ENCODE measurements at places on chromosomes 3 and 15. TPM values are rescaled to one million over a fixed set of nuclear protein-coding genes. Genes with fewer than 3 reads are reported as not detected.

GOLGA6L4 gene
- 1.6 TPM for total RNA-seq

GRCh38 chr15:66720206-66721010 is 18.4 kb downstream of the SMAD6 start:
- H3K4me1 ChIP-seq = peaks cover 1% of the 10 kb centered on the region
- H3K36me3 ChIP-seq = no peaks in the 10 kb centered on the region
- no peaks in the 10 kb centered on the region for H3K27me3 ChIP-seq

- H3K36me3 ChIP-seq = no peaks in the 10 kb centered on the region
- no peaks in the 10 kb centered on the region for H3K27me3 ChIP-seq
- no peak for DNase-seq
- no peak overlapping the region for H3K4me3 ChIP-seq
- no peak overlapping the region for H3K27ac ChIP-seq
Observed at GRCh38 chr15:101039461-101039860, 120.3 kb downstream of the LRRK1 start.

DNA sequence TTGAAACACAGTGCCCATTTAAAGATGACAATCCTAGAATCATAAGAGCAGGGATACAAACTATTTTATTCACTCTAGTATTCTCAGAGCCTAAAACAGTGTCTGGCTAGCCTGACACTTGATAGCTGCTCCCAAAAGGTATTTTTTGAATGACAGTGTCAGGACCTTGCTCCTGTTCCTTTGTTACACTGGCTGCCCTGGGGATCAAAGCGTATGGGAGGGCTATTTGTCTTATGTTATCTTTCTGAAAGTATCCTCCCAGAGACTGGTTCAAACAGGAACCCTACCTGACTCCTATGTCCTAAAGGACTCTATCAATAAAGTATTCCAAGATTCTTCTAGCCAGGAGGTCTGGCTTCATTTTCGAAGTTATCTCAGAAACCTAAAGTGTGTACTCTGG is 621.4 kb downstream of the FHIT start:
- no peak overlapping the region for H3K27ac ChIP-seq
- no peaks in the 10 kb centered on the region for H3K4me1 ChIP-seq
- H3K36me3 ChIP-seq = no peaks in the 10 kb centered on the region
- DNase-seq = no peak
- H3K27me3 ChIP-seq = no peaks in the 10 kb centered on the region

GRCh38 chr3:9503283-9503682 is 50.3 kb downstream of the LHFPL4 start:
- H3K27me3 ChIP-seq = no peaks in the 10 kb centered on the region
- H3K4me1 ChIP-seq = no peaks in the 10 kb centered on the region
- no peak for DNase-seq
- H3K27ac ChIP-seq = no peak overlapping the region
- H3K36me3 ChIP-seq = no peaks in the 10 kb centered on the region

- peak overlapping the region; percentile 26 for H3K27ac ChIP-seq
- H3K27me3 ChIP-seq = no peaks in the 10 kb centered on the region
- peaks cover 58% of the 10 kb centered on the region for H3K4me1 ChIP-seq
- H3K4me3 ChIP-seq = no peak overlapping the region
- no peaks in the 10 kb centered on the region for H3K36me3 ChIP-seq
- no peak for DNase-seq
Observed at GRCh38 chr15:78207110-78207458, 27.3 kb downstream of the ACSBG1 start.

- DNase-seq = no peak
- H3K4me1 ChIP-seq = no peaks in the 10 kb centered on the region
- H3K27ac ChIP-seq = no peak overlapping the region
- H3K36me3 ChIP-seq = peaks cover 7% of the 10 kb centered on the region
- no peak overlapping the region for H3K4me3 ChIP-seq
Observed at GRCh38 chr15:42314818-42315217, 41.6 kb upstream of the TMEM87A start.

GRCh38 chr3:126872701-126873342 is 110.1 kb upstream of the PLXNA1 start:
- H3K27ac ChIP-seq = no peak overlapping the region
- H3K36me3 ChIP-seq = no peaks in the 10 kb centered on the region
- no peak overlapping the region for H3K4me3 ChIP-seq
- H3K27me3 ChIP-seq = no peaks in the 10 kb centered on the region
- no peaks in the 10 kb centered on the region for H3K4me1 ChIP-seq
